H7 (cell line): ENCODE measurements at places on chromosomes 11 and 22.

- peak; percentile 88 for DNase-seq
These were observed 13.2 kb downstream of the TP53AIP1 start for GRCh38 chr11:128929468-128929867.

- DNase-seq: no peak
These were observed 19.5 kb downstream of the TSPAN32 start for GRCh38 chr11:2321311-2321683.

DNA sequence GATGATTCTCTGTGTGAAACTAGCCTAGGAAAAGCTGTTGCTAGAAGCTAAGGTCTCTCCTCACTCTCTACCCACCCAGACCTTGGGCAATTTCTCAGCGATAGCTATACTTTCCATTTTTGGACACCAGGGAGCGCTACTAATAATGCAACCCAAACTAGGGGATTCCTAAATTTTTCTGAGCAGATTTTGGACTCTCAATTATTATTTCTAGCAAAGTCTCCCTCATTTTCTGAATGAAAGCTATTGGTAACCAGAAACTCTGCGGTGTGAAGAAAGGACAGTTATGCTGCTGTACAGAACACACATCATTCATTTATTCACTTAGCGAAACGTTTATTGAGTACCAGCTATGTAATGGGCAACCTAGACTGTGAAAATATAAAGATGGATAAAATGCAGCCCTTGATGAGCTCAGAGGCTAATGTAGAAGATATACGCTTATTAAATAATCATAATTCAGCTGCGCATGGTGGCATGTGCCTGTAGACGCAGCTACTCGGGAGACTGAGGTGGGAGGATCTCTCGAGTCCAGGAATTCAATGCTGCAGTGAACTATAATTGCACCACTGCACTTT is 6.1 kb upstream of the STIM1 start:
- DNase-seq: no peak

- no peak for DNase-seq
These were observed 2.9 kb upstream of the CBX7 start for GRCh38 chr22:39155421-39155820.

- DNase-seq: no peak
These were observed 5.1 kb upstream of the ENDOD1 start for GRCh38 chr11:95084509-95084908.

DNA sequence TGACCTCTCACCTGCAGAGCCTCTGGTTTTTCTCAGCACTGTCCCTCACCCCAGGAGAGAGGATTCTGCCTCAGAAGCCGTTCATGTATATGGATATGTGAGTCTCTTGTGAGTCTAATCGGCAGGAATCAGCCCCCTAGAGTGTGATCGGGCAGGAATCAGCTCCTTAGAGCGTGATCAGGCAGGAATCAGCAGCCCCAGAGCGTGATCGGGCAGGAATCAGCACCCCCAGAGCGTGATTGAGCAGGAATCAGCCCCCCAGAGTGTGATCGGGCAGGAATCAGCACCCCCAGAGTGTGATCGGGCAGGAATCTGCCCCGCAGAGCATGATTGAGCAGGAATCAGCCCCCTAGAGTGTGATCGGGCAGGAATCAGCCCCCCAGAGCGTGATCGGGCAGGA is 80.0 kb upstream of the EIF3D start:
- DNase-seq: peak; percentile 70

DNA sequence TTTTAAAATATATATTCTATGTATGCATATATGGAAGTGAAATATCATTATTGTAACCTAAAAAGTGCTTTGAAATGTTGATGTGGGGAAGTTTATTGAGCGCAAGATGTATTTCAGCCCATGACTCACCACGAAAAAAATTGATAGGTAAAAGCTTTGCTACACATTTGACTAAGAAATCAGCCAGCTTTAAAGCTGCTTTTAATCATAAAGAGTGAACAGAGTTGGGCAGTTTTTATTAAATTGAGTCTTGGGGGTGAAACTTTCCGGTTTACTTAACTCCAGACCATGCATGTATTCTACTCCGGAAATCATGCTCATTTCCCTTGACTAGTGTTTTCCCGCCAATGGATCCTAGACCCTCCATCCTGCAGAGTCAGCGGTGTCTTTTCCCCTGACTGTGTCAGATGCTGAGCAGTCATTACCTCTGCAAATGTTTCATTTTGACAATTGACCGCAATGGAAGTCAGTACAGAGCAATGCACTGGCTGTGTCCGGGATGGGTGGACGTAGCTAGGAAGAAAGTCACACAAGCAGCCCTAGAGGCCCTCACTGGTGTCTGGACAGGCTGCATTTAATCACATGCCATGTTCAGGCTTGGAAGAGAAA is 47.2 kb upstream of the MPEG1 start:
- no peak for DNase-seq

GRCh38 chr22:24146791-24147353 is 34.4 kb upstream of the SUSD2 start:
- no peak for DNase-seq

DNA sequence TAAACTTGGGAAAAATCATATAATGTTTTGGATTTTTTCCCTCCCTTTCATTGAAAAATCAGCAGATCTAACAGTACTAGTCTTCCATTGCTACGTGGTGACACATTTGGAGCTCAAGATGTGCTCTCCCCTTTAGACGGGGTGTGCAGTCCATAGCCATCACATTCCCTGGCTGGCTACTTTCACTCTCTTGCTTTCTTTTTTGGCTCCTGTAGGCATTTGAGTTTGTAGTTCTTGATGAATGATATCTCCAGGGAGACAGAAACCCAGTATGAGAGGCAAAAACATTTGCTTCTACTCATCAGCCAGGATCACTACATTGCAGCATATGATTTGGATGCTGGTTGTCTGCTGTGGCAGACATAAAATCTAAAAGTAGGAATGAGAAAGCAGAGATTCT is 12.1 kb downstream of the CCDC81 start:
- DNase-seq: no peak

DNA sequence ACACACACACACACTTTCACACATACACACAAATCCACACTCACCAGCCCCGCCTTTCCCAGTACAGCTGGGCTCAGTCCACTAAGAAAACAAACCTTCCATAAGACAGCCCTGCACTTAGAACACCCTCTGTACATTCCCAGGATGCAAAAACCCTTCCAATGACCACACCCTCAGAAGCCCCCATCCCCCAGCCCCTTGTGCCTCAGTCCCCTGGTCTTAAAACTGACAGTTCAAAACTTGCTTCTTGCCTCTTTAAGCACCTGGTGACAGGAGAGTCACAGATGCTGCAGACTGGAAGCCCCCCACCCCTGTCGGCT is 23.0 kb downstream of the APLNR start:
- DNase-seq: no peak

- peak; percentile 52 for DNase-seq
These were observed 79.4 kb downstream of the IGLL1 start for GRCh38 chr22:23500508-23501260.

GRCh38 chr11:114796954-114797721 is 118.8 kb downstream of the NXPE2 start:
- DNase-seq: no peak

DNA sequence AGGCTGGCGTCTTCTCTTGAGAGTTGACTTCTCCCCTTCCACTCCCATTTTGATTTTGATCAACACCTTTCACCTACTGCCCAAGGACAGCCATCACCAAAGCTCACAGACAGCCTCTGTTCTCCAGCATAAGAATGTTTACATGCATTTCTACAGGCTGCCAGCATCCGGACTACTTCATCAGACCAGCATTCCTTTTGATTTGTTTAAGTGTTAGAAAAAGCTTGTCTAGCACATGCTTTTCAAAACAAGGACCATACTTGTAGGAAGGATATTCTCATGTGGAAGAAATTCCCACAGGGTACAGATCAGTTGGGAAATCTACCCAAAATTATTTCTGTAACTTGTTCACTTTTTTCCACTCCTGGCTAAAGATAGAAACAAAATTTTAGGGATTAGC is 6.2 kb upstream of the KCNA4 start:
- DNase-seq: no peak
